ENCODE measurements at places on chromosomes 1 and 21.

GRCh38 chr1:9718006-9718680, 66.6 kb downstream of the PIK3CD start:
- no peak for DNase-seq

DNA sequence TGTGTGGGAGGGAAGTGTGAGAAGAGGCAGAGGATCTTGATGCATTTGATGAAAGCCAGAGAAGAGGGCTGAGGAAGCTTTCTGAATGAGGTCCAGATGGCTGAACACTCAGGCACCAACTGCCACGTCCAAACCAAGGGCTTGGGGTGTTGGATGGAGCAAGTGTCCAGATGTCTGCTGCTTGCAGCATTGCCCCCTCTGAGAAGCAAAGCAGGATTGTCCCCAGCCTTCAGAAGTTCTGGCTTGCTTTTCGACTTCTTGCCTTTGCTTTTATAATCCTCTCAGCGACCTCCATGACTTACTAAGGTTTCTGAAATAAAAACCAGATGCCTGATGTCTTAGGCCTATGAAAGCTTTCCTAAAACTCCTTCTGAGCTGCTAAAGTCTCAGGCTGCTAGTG, 182.5 kb downstream of the HUNK start:
- no peak for DNase-seq

- no peak for DNase-seq
Measured at GRCh38 chr1:69363236-69363635, 204.5 kb upstream of the LRRC7 start.

DNA sequence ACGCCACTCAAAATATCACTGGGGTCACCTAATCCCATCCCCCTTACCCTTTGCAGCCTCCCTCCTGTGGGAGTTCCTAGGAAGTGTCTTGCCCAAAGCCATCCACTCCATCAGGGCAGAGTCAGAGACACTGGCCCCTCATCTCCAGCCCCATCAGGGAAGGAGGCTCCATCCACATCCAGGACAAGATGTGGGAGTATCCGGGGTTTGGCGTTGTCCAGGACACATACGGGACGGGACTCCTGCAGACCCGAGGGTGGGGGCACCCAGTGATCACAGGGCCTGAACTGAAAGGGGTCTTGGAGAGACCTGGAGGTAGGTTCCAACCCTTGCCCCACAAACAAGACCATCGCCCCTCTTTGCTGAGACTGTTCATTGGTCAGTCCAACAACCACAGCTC, 348.2 kb downstream of the MATN1 start:
- no peak for DNase-seq

DNA sequence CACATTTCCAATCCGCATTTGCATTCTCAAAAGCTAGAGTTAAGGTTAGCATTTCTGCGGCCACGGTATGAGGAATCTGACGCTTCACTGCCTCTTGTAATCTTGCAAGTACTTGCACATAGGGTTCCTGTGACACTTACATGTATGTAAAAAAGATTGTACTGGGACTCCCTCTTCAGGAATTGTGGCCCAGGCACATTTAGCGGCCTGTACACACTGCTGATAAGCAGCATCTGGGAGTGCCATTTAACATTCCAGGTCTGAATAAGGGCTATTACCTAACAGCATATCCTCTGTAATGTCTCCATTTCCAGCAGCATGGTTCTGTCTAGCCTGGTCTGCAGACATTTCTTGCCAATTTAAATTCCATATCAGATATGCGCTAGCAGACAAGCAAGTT, 75.7 kb downstream of the AXDND1 start:
- DNase-seq: no peak

GRCh38 chr1:23657659-23658275, 33.8 kb upstream of the RPL11 start:
- DNase-seq: peak; percentile 24

GRCh38 chr1:54791880-54792522, 9.1 kb downstream of the TTC22 start:
- peak; percentile 61 for DNase-seq

GRCh38 chr1:84298328-84298683, 3.2 kb upstream of the SAMD13 start:
- DNase-seq: no peak

GRCh38 chr1:64005801-64006200, 197.6 kb upstream of the UBE2U start:
- no peak for DNase-seq

DNA sequence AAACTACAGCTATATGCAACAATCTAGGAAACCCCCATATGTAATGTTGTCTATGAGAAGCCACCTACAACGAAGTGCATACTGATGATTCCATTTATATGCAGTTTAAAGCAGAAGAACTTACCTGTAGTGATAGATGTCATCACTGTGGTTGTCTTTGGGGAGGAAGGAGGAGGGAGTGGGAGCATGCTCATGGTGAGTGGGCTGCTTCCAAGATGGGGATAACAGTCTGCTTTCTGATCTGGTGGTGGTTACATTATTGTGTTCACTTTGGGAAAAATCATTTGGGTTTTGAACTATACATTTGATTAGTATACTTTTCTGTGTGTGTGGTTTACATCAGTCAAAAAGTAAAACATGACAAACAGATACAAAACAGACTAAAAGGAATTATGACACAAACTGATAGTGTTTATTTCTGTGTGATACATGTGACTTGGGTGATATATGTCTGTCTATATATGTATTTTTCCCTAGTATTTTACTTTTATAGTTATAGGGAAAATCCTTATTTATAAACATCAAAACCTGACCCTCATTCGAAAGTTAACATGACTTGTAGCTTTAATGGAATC, 184.7 kb downstream of the VPS13D start:
- DNase-seq: no peak

DNA sequence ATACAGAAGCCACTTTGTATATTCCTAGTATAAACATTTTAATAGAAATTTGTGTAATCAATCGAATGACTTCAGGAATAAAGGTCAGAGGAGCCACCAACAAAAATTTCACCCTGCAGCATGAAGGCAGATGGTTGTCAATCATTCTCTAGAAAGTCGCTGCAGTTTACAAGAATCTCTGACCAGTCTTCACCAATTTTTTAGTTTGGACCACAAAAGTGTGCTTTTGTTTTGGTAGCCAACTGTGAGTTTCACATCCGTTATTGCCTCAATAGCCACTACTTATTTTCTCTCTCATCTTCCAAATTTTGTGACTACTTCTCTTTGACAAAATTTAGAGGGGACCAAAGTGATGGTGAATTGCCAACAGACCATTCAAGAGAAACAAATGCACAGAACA, 1155.6 kb downstream of the AMY1C start:
- DNase-seq: no peak

GRCh38 chr1:156807627-156808026, 9.0 kb downstream of the SH2D2A start:
- DNase-seq: no peak

DNA sequence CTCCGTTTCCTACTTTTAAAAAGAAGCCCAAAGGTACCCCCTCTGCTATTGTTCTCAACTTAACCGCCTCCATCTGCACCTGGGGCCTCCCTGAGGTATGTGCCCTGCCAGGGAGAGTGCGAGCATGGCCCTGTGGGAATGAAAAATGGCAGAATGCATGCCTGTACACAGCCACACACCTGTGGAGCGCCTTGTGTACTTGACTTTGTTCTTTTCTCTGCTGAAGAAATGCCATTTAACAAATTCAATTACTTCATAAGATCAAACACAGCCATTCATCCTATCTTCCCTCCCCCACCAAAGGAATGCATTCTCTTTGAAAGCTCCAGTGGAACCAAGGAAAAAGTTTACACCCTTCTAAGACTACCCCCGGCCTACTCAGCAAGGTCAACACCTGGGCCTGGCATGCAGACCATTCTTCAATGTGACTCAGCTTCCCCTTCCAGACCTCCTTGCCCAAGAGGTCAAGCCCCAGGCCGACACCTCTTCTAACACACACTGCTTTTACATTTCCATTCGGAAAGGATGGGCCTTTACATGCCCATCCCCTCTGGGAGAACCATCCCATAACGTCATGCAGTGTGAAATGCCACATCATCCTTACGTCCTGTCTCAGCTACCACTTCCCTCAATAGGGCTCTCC, 123.7 kb downstream of the SMYD2 start:
- DNase-seq: no peak

- DNase-seq: no peak
Measured at GRCh38 chr1:213623064-213623581, 364.6 kb upstream of the PROX1 start.

GRCh38 chr1:224541901-224542630, 74.1 kb upstream of the CNIH3 start:
- no peak for DNase-seq

GRCh38 chr1:12178511-12178910, 11.7 kb downstream of the TNFRSF1B start:
- DNase-seq: no peak

GRCh38 chr1:64097859-64098258, 105.6 kb upstream of the UBE2U start:
- no peak for DNase-seq

Data from stimulated activated CD4-positive, alpha-beta T cell treated with anti-CD3 and anti-CD28 coated beads, Interleukin-15, amount 100 ng/mL, for 48 hours (primary cell).